NCI-H2107 (cell line): ENCODE measurements at places on chromosomes 12 and 14.

DNA sequence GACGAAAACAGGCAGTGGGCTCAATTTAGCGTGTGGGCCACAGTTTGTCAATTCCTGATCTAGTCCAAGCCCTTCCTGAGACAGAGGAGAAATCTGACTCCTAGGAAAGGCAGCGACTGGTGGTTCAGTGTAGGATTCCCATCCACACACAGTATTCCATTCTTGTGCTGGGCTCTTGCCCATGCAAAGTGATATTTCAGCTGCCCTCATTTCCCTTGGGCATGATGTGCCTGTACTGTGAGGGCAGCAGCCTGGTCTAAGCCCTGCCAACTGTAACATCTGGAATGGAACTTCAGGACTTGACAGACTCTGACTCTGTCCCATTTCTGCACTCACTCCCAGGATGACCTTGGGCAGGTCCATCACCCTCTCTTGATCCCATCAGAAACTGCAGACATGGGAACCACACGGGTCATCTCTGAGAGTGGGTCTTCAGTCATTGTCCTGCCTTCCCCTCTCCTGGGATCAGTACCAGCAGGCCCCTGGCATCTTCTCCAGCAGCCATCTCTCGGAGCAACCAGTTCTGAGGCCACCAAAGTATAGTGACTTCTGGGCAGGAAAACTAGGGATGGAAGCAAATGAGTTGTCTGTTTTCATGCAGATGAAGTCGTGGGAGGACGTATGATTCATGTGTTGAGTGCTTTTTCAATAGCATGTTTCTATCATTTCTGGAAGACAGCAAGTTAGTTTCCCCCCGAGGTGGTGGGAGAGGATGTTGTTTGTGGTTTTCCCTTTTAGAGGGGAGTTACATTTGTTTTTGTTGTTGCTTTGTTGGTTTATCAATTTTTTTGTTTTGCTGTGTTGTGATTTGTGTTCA lies 54.2 kb upstream of the BCL2L14 start:
- no peak for DNase-seq

- DNase-seq, result no peak
These were observed 641.7 kb upstream of the TMEM132C start for GRCh38 chr12:127625176-127625771.

GRCh38 chr12:101855976-101856375 lies 21.4 kb upstream of the DRAM1 start:
- no peak for DNase-seq

GRCh38 chr12:120234643-120235368 lies 30.7 kb downstream of the PXN start:
- peak; percentile 79 for DNase-seq

DNA sequence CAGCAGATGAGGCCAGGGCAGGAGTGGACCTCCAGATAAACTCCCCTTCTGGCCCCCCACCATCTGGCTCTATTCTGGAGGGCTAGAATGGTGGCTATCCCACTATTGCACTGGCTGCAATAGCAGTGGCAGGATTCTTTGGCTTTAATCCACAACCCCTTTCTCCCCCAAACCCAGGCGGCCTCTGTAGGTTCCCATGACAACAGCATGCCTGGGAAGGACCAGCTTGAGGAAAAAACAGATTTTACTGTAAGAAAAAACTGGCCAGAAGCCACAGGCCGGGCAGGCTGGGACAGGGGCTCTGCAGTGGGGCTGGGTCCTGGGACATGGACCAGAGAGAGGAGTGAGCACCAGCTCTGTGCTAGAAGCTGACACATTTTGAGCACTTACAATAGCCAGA lies 13.6 kb upstream of the ACVR1B start:
- no peak for DNase-seq

GRCh38 chr12:102095677-102096263 lies 24.1 kb downstream of the NUP37 start:
- no peak for DNase-seq

- DNase-seq, result no peak
These were observed 191.2 kb upstream of the GARIN2 start for GRCh38 chr14:66998013-66998412.

DNA sequence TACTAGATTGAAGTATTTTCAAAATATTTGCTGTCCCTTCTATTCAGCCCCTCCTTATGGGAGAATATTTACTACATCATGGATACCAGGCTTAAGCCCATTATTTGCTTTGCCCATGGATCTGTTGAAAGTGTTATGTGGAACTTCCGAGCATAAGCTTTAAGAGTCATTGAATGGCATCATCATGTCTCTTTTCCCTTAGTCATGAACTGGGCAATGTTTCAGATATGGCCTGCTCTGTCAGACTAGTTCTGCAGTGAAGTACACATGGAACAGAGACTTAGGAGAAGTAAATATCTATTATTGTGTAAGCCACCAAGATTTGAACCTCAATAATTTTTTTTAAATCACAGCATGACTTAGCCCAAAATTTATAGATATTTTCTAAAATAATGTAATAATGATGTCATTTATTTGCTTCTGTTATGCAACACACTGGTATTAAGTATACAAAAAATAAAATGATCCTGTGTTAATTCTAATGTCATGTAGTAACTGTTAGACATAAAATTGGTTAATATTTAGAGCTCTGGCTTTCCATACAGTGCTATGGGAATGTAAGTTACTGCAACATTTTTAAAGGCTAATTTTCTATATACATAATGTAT lies 1097.3 kb downstream of the SLC16A7 start:
- DNase-seq, result no peak

DNA sequence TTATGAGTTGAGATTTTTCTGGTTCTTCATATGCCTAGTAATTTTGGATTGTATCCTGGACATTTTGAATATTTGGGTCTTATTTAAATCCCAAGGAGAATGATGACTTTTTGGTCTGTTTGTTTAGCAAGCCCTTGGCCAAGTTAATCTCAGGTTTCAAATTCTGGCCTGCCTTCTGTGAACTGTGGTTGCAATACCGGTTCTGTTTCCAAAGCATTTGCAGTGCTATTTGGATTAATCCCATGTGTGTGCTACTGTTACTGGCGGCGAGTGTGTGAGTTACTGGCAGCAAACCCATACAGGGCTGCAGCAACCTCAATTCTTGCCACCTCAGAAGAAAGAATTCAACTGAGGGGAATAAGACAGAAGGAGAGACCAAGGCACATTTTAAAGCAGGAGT lies 51.1 kb downstream of the TMEM260 start:
- DNase-seq, result no peak

DNA sequence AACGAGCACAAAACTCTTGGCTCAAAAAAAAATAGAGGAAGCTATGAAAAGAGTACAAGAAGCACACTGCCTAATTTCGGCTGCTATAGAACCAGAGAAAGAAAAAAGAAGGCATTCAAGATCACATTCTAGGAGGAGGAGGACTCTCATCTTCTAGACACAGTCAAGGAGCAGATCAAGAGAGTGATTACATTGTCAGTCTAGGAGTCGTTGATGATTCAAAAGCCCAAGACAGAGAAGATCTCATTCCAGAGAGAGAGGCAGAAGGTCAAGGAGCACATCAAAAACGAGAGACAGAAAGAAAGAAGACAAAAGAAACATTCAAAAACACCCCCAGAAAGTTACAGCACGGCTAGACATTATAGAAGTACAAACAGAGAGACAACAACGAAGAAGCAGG lies 131.8 kb upstream of the AEBP2 start:
- no peak for DNase-seq

DNA sequence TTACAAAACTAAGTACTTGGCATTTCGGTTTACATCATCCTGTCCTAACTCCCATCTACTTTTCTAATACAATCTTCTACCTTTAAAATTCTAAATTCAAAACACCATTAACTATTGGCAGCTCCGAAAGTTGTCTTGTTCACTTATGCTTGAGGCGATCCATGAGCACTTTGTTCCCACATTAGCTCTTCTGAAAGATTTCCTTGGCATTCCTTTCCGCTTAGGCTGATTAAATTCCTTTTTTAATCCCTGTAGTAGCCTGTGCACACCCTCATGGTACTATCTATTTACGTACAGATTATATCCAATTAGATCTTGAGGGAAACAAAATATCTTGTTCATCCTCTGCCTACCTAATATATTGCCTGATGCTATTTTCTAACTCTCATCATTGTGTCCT lies 480.7 kb downstream of the PRKD1 start:
- DNase-seq, result no peak

DNA sequence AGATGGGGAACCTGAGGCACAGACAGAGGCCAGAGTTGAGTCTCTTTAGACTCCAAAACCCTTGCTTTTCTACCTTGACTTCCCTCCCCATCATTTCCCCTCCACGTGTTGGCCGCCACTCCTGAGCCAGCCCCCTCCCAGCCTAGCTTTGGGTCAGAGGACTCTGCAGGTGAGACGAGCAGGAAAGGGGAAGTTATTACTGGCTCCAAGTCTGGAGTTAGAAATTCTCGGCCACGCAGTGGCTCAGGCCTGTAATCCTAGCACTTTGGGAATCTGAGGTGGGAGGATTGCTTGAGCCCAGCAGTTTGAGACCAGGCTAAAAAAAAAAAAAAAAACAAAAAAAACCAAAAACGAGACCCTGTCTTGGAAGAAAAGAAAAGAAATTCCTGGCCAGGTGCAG lies 8.8 kb downstream of the VSX2 start:
- no peak for DNase-seq

GRCh38 chr14:73851000-73851399 lies 631 bp upstream of the PTGR2 start:
- no peak for DNase-seq

DNA sequence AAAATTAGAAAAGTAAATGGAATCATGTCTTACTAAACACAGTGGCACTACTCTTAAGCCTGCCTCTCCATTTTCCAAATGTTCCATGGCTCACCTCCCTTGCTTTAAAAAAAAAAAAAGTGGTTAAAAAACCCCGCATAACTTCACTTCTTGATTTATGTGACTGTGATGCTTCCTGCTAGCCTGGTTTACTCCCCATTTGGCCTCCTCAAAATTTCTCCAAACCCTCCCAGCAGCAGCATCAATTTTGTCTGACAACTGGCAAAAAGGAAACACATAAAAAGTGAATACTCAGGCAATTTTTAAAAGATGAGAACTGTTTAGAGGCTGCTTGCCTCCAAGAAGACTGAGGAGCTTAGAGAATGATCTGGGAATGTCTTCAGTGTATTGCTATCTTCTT lies 17.8 kb upstream of the EGLN3 start:
- DNase-seq, result no peak

GRCh38 chr14:53871951-53872350 lies 84.7 kb downstream of the BMP4 start:
- no peak for DNase-seq

DNA sequence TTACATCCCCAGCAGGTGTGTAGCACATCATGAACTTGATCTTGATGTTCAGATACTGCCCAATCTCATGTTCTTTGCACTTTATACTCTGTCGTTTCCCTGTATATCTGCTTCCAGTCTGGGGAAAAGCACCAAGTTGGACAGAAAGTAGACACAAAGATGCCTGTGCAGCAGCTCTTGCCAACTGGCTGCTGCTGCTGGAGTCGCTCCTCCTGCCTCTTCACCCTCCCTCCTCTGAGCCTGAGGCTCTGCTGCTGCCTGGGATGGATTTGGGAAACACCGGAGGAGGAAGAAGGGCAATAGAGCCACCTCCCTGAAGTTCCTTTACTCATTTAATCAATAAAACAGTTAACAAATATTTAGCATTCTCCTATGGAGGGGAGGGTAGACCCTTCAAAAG lies 32.4 kb downstream of the ADCK1 start:
- DNase-seq, result no peak

GRCh38 chr12:115261691-115262398 lies 577.9 kb upstream of the TBX3 start:
- no peak for DNase-seq

- DNase-seq, result no peak
These were observed 888 bp downstream of the CCDC88C start for GRCh38 chr14:91416744-91417119.

DNA sequence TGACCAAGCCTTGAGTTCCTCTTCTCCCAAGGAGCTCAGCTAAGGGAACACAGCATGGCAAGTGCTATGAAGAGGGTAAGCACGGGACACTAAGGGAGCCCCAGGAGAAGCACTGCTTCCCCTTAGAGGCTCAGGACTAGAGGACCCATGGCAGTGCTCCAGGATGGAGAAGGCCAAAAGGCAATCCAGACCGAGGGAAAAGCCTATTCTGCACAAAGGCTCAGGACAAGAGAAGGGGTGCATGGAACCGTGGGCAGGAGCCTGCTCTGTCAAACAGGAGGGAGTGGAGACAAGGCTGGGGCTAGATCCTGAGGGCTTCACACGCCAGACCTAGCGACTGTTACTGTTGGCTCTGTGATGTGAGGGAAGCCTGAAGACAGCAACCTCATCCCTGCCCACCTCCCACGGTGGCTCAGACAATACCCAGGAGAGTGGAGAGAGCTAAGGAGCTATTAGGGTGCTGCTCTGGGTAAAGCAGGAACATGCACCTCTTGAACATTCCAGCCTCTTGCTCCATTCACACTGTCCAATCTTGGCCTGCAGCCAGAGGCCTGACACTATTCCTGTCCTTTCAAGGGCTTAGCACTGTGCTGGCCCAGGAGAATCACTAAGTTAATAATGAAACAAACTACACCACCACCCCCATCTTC lies 24.2 kb downstream of the OTUB2 start:
- no peak for DNase-seq

- no peak for DNase-seq
These were observed 258.1 kb downstream of the PCNX1 start for GRCh38 chr14:71165121-71166031.

- peak; percentile 38 for DNase-seq
These were observed at the start of gene WSB2 for GRCh38 chr12:118061011-118061872. Gene WSB2 (minus strand): TSS chr12:118061179. CDS start chr12:118061048, 131 bp downstream.
